HuH-7.5 (cell line): ENCODE measurements at places on chromosomes 3 and 15.

DNA sequence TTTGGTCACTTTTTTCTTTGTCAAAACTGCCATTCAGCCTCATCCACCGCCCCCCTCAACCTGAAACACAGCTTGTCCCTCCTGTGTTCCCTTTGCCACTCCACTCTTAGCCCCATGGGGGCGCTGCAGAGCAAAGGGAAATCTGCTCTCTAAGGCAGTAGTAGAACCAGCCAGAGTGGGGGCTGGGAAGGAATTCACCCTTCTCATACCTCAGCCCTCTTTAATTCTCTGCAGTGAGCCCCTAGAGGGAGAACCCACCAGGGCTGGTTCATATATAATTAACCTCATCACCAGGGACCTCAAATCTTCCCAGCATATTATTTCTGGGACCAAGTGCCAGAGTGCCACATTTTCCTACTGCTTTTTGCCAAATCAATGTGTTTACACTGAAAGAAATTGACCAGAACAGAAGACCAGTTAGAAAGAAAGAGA is 2.8 kb upstream of the BCL6 start:
- DNase-seq: no peak

DNA sequence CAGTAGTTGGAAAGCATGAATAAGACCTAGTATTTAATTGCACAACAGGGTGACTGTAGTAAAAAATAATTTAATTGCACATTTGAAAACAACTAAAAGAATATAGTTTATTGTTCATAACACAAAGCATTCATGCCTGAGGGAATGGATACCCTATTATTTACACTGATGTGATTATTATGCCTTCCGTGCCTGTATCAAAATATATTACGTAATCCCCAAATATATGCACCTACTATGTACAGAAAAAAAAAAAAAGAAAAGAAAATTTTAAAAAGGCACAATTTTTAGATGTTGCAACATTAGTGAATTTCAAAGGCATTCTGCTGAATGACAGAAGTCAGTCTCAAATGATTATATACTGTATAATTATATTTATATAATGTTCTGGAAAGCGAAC is 647.2 kb upstream of the BCHE start:
- DNase-seq: no peak

DNA sequence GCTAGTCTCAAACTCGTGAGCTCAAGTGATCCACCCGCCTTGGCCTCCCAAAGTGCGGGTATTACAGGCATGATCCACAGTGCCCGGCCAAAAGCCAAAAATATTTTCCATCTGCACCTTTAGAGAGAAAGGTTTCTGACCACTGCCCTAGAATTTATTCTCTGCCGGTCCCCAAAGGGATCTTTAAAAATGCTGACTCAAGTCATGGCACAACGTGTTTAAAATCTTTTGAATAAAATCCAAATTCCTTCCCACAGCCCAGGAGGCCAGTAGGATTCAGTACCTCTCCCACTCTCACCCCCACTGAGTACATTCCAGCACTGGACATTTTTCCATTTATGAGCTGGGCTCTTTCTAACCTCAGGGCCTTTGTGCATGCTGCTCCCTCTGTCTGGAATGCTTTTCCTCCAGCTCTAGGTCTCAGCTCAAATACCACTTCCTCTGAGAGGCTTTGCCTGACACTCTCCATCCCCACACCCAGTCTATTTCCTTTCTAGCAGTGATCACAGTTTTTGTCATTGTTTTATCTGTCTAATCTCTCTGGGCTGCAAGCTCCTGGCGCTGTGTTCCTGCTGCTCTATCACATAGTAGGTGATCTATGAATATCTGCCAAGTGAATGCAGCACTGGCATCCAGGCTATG is 502.9 kb downstream of the SHQ1 start:
- no peak for DNase-seq

DNA sequence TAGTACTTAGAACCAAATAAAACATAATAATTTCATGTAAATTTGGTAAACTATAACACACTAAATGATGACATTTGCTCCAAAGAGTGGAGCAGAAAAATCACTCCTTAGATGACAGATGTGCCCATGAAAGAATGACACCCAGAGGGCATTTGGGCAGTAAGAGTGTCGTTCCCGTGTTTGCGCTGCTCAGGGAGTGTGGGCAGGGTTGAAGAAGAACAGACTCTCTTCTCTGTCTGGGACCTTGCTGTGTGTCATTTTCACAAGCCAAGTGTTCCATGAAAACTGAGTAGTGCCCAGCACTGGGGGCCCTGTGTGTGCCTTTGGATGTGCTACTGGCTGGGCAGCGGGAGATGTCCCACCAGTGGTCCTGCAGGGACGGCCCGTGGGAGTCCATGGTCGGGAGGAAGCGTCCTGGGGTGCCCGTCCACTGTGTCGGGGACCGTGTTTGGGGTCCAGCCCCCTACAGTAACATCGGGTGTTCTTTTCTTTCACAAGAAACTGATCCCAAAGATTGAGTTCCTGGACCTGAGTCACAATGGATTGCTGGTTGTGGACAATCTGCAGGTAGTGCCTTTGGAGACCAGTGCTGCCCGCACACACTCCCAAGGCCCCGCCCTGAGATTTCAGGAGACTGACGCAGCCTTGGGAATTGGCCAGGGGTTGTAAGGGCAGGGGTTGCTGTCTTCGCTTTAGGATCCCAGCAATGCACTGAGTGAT is 17.9 kb upstream of the STAB1 start:
- DNase-seq: no peak

DNA sequence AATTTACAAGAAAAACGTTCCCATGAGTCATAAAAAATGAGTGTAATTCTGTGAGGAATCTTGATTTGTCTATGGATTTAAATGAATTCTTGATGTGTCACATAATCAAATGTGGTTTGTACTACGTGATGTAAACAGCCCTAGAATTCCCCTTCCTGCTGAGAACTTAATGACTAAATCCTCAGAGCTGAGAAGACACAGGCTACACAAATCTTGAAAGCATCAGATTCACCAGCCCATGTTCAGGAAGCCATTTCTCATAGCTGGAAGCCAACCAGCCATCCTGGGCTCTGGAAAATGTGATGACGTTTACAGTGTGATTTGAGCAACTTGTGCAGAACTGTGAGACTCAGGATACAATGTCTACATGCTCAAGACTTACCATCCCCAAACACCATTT is 193.7 kb upstream of the MME start:
- no peak for DNase-seq

DNA sequence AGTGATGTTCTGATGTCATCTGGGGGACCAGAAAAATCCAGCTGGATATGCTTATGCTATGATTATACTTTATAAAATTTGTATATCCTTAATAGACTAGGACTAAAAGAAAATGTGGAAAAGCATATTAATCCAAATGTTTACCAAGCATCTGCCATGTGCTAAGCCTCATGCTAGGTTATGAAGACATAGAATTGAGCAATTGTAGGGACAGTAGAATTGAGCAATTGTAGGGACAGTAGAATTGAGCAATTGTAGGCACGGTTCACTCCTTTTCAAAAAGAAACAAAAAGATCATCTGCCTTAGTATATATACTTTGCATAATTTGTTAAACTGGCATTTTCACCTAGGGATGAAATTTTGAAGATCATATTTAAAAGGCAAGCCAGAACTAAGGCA is 18.3 kb downstream of the ABHD5 start:
- DNase-seq: no peak

DNA sequence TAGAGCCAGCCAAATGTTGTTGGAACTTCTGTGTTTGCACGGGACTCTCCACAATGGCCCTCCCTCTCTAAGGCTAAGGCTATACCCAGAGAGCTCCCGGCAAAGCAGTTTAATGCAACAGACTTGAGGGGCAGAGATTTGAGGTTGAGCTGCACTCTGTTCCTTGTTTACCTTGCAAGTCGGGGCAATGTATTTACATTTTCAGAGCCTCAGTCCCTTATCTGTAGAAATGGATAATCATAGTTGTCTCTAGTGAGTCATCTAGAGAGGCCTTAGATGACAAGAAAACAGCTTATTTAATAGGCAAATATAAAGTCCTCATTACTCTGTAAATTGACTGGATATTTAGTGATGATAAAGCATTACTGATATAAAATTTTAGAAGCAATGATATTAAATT is 917.7 kb downstream of the MCTP2 start:
- no peak for DNase-seq

DNA sequence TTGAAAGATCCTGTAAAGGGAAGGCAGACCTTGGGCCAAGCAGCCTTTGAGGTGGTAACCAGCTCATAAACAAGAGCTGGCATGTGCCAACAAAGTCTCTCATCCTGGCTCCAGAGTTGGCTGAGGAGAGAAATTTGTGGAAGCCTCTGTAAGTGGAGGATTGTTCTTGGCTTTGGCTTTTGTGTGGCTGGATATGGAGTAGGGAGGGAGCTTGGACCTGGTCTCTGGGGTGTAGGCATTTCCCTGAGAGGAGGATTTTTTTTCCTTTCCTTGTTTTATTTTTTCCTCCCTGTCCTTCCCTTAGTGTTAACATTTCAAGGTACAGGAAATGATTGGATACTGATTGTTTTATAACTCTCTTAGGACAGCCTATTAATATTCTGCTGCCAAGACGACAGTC is 60.8 kb downstream of the ZNF609 start:
- no peak for DNase-seq

GRCh38 chr15:98439523-98439942 is 208.8 kb upstream of the IGF1R start:
- no peak for DNase-seq
